ENCODE measurements at places on chromosomes 1 and 21.

GRCh38 chr1:172894349-172895049 is 156.2 kb downstream of the TNFSF18 start:
- DNase-seq: no peak

DNA sequence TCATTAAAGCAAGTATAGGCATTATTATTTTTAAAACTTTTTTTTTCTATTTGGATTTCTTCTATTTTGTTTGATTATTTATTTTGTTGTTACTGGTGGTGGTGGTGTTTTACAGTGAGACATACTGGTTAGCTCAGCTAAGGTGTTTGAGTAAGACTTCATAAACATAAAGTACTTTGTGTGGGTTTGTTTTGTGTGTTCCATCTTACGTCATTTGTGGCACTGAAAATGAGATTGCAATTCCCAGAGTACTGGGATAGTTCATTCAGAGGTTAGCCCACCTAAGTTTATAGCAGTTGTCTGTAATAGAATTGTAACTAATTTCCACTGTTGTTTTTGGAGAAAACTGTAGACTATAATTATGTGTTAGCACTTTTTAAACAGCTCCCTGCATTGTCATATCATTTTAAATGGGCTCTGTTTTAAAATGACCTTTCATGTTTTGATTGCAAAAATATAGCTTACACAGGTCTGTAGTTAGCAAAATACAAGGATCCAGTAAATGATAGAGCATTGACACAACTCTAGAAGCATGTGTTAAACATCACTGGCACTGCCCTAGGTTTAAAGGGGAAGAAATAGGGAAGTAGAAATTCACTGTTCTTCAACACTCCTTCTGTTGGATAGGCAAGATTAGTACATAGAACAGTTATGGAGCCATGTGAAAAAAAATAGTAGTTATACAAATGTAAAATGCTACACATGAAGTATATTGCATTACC is 171.7 kb downstream of the NFIA start:
- no peak for DNase-seq

DNA sequence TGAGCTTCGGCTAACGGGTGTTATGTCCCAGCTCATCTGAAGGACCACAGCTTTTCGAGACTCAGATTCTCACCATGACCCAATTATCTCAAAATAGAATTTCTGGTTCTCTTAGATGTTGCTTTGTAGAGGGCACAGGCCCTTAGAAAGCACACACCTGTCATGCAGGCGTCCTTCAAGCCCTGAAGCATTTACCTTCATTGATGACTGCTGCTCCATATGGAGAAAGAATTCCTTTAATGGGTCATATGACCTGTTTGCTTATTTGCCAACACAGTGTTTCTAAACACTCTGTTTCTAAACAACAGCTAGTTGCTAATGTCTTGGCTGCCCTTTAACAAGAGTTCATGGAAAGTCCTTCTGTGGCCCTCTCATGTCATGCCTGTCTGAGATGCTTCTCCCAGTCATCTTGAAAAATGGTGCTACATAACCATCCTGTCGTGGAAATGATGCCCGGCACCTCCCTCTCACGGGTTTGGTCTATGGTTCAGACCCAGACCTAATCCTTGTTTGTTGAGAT is 495.7 kb downstream of the KIF26B start:
- no peak for DNase-seq

GRCh38 chr1:193539731-193540459 is 353.5 kb upstream of the B3GALT2 start:
- DNase-seq: no peak

DNA sequence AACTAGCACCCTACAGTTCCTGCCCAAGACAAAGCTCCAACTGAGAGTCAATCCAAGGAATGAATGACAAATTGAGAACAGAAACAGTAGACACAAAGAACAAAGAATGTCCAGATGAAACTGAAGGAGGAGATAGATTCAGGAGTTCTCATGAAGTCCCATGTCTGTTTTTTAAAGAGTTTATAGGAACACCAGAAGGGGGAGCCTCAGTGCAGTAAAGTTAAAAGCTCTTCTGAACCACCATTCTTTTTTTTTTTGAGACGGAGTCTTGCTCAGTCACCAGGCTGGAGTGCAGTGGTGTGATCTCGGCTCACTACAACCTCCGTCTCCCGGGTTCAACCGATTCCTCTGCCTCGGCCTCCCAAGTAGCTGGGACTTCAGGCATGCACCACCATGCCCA is 323.6 kb downstream of the MRPL39 start:
- DNase-seq: no peak

DNA sequence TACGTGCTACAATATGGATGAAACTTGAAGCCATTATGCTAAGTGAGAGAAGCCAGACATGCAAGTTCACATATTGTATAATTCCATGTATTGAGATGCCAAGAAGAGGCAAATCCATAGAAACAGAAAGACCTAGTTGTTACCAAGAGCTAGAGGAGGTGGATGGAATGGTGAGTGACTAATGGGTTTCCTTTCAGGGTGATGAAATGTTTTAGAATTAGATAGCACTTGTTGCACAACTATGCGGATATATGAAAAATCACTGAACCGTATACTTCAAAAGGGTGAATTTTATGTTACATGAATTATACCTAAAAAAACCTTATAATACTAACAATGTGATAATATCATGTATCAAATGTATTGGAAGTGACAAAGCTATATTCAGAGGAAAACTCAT is 18.1 kb downstream of the EPHA10 start:
- no peak for DNase-seq

DNA sequence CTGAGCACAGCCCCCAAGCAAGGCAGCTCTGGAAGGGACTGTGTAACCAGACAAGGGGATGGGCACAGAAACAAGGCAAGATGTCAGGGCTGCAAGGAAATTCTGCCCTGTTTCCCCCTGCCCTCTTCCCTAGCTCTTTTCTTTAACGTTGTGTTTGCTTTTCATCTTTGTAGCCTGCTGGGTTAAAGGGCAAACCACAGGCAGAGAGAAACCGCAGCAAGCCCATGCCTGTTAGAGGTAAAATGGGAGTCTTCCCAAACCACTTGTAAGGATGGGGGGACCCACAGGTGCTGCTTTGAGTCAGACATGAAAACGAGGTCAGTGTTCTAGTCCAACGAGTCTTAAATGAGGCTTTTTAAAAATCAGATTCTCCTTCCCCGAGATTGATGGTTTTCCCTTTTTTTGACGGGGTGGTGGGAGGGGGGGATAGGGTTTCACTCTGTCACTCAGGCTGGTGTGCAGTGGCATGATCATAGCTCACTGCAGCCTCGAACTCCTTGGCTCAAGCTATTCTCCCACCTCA is 13.3 kb downstream of the TGFBR3 start:
- peak; percentile 18 for DNase-seq

DNA sequence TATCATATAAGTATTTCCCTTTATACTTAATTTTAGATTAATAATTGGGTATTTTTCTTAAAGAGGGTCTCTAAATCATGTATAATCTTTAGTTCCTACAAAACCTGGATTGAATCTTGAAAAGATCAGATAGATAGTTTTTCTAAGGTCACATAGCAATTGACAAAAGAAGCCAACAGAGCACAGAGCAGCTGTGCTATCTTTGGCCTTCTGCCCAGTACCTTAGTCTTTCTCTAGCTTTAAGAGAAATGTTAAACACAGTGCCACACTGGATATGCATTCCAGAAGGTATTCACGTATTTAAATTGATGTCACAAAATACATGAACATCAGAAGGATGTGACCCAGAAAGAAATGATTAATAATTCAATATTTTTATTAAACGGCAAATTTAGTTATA is 86.8 kb downstream of the C21orf91 start:
- DNase-seq: no peak

DNA sequence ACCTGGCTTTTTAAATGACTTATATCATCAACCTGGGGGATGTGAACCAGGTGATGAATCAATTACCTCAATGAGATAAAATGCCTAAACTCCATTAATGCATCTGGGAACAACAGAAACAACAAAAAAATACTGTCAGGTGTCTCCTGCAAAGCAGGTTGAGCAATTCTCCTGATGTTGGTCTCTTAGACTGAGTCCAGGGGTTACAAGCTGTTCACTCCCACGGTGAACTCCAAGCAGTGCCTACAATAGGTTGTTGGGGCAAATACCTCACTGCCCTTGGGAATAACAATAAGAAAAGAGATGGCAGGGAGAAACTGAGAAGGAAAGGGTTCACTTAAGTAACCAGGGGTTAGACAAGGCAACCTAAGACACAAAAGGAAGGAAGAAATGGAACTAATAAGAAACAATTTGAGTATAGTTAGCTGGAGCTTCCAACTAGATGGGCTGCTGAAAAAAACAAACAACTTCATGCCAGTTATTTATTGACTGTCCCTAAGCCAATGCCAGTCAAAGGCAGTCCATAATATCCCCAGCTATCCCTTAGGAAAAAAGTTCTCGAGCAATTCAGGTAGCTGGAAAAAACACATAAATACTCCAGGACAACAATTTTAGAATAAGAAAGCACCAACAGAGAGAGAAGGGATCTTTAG is 97.6 kb upstream of the MAGI3 start:
- DNase-seq: peak; percentile 6

- DNase-seq: no peak
Observed at GRCh38 chr1:114235960-114236359, 82.3 kb upstream of the SYT6 start.

DNA sequence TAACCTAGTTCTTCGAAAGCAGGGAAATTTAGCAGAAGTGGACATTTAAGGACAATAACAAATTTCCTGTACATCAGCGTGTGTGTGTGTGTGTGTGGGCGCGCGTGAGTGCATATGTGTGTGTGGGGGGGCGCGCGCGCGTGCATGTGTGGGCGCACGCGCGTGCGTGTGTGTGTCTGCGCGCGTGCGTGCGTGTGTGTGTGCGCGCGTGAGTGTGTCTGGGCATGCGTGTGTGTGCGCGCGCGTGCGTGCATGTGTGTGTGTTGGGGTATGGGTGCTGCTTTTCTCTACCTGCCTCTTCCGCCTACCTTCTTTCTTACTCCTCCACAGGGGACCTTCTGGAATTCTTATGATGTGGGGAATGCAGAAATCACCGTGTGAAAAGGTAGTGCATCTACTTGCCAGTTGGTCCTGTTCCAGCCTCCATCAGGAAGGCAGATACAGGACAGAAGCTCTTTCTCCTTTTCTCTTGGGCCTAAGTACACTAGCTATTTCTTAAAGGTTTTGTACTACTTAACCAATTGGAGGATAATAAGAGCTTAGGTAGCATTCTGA is 165.4 kb upstream of the KCNK2 start:
- no peak for DNase-seq

DNA sequence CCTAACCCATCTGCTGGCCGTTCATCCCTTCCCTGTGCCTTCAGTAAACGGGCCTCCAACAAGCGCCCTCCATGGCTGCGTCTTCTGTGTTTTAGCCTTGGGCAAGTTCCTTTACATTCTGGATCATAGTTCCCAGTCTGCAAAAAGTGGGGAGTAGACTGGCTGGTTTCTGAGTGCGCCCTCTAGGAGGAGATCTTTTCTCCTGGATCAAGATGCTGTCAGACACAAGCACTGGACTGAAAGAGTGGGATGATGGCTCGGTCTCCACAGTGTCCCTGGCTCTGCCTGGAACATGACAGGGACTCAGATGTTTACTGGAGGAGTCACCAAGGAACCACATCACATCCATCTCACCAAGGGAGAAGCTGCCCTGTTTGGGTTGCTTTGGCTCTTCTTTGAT is 88.8 kb downstream of the PRDM2 start:
- DNase-seq: no peak

- DNase-seq: no peak
Observed at GRCh38 chr1:175073061-175073460, 5.4 kb downstream of the TNN start.

Data from HuH-7.5 (cell line).